NCI-H774 (cell line): ENCODE measurements at places on chromosomes 2 and 18.

- no peak for DNase-seq
Measured at GRCh38 chr2:166449439-166449838, 44.6 kb downstream of the SCN7A start.

- DNase-seq: no peak
Measured at GRCh38 chr18:52546686-52547346, 206.8 kb downstream of the DCC start.

DNA sequence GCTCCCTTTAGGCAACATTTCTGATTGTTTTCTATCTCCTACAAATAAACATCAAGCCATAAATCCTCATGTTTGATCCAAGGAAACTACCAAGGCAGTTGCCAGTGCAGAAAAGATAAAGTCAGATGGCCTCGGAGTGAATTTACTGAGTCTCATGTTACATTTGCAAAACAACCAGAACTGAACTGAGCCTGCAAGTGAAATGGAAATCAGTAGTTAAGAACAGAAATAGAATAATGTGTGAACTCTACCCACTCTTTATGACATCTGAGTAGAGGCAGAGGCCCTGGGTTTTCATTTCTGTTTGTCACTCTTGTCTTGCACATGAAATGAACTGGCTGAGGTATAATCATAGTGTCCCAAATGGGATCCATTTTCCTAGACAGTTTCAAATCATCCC lies 20.4 kb upstream of the DAPL1 start:
- no peak for DNase-seq

- DNase-seq: no peak
Measured at GRCh38 chr2:10873171-10873570, 38.6 kb upstream of the KCNF1 start.

DNA sequence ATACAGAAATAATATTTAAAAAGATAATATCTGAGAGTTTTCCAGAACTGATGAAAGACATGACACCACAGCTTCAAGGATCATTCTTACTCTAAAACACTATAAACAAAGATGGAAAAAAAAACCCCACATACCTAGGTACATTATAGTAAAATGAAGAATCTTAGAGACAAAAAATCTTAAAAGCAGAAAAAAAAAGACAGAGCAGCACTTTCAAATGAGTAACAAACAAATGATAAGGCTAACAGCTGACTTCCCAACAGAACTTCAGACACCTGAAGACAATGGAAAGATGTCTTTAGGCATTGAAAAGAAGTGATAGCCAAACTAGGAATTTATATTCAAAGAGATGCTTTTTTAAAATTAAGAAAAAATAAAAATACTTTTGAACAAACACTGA lies 21.2 kb upstream of the AFF3 start:
- no peak for DNase-seq
